Stimulated activated naive CD4-positive, alpha-beta T cell (primary cell): ENCODE measurements at places on chromosomes 1 and 21.

DNA sequence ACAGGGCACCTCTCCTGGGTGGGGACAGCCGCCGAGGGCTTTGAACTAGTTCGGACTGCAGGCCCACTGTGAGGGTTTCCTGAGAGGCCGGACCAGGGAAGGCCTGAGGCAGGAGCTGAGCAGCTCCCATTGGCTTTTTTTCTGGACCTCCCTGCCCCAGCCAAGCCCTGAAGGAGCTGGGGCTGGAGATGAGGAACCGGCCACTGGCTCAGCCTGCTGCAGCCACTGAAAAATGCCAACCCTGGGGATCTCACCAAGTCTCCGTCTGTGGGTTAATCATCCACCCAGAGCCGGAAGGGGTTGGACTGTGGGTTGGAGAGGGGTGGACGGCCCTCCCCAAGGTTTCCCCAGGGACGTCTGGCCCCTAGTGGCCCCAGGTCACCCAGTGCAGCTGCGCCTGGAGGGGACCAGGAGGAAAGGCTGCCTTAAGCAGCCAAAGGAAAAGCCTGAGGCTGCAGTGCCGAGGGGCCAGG, 2.5 kb downstream of the VWA1 start:
- no peak for DNase-seq

DNA sequence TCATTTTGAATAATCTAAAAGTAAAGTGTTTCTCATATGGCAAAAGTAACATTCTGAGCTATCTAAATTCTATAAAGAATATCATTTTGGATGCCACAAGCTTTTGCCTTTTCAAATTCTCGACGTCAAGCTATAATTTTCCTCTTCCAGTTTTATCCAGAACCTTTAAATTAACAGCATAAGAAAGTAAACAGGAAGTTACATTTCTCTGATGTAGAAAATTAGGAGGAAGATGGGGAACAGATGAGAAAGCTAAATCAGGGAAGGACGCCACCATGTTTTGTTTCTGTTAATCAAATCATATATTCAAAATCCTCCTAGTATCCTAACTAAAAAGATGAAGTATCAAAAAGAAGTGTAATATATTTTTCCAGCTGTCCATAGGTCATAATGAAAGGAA, 8.8 kb upstream of the CAMSAP2 start:
- no peak for DNase-seq

DNA sequence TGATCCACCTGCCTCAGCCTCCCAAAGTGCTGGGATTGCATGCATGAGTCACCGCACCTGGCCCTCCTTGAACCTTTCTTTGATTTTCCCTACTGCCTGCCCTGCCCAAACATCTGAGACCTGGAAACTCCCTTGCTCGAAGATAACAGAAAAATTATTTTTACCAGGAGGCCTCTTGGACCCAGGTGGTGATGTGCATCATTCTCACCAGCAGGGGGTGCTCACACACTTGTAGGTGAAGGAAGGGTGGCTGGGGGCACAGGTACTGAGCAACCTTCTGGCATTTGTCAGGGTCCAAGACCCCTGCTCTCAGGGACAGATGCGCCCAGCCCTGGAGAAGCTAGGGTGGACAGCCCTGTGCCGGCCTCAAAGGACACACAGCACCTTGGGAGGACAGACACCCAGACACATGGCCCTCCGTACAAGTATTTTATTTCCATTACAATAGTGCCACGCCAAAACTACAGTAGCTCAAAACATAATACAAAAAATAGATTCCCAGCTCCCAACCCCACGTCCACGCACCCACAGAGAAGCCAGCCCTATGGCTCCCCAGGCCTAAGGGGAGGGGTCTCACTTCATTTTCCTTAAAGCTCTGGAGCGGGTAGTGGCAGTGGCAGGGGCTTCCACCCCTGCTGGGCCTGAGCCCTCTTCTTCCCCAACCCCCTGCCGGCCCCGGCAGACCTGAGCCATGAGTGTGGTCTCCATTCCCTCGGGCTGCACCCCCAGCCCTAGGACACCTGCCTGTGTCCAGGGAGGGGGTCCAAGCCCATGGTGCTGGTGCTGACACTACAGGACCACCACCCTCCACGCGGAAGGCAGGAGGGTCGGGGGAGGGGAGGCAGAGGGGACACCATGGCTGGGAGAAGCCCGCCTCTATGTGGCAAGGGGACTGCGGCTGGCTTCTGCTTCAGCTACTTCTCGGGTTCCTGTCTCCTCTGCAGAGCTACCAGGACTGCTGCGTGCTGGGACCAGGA, 40.4 kb upstream of the EIF4G3 start:
- peak; percentile 39 for DNase-seq

GRCh38 chr1:200415789-200416593, 6.2 kb upstream of the ZNF281 start:
- no peak for DNase-seq

DNA sequence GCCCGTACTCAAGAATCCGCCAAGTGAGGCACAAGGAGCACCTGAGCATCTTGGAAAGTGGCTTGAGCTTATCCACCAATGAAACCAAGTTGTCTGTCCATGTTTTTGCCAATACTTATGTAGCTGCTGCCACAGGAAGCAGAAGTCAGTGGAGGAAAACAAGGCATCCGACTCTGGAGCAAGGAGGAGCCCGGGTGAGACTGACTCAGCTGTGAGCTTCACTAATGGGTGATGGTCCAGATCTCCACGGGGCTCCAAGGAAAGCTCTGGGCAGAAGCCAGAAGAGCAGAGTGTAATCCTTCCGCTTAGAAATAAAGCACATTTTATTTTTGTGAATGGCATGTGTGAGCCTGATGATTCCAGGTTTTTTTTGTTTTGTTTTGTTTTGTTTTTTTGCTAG, 12.3 kb upstream of the SSR2 start:
- DNase-seq: no peak

DNA sequence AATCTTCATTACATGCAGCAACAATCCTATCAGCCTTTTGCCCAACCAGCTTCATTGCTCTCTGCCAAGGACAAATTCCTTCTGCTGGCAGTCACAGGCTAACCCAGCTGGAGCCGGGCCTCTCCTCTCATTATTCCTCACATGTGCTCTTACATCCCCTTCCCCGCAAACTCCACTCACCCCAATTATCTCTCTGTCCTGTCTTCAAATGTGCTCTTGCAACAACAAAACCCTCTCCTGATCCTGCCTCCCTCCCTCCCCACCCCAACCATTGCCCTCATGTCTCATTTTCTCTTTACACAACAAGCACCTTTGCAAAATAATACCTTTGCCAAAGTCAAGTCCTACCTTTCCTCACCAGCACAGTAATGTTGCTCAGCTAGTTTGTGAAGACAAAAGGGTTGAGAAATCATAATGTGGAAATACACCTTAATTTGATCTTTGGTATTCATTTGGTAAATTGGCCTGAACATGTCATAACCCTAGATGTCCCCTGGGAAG, 36.0 kb upstream of the DHCR24 start:
- DNase-seq: no peak

GRCh38 chr1:62823556-62823955, 39.6 kb downstream of the ATG4C start:
- DNase-seq: no peak

- no peak for DNase-seq
These were observed 14.7 kb downstream of the CLSTN1 start for GRCh38 chr1:9809100-9809510.

DNA sequence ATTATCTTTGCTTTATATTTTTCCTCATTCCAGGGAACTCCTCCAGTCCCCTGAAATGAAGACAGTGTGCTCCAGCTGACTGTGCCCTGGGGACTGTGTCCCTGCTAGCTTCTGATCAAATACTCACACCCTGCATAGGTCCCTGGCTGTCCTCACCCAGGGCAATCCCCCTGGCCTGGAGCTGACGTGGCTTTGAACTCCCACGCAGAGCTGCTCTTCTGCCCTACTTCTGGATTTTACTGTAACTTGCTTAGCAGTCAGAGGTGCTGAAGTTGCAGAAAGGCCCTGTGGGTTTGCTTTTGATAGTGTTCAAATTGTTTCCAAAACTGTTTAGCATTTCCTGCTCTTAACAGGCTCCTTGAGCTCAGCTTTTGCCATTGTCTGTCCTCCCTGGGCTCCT, 186.5 kb downstream of the FASLG start:
- no peak for DNase-seq

DNA sequence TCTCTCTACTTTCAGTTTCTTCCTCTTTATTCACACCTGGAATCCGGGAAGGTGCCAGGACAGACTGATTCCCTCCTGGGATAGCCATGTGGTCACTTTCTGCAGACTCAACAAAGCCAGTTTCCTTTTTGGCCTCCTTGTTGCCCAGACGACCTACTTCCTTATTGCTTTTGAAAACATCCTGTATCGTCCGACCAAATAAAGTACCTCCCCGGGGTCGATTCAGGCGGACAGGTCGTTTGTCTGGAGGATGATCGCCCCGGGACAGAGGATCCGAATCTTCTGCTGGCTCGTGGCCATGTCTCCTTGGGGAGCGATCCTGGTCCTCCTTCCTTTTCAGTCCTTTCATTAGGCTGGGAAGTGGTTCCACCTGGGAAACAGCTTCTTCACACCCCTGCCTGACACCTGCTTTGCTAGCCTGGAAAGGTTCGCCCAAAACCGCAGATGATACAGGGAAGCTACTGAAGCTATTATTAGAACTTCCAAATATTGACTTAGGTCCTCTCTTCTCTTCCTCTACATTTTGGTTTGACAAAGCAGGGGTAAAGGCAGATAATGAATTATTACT, 1.2 kb downstream of the MCM3AP start:
- DNase-seq: no peak

DNA sequence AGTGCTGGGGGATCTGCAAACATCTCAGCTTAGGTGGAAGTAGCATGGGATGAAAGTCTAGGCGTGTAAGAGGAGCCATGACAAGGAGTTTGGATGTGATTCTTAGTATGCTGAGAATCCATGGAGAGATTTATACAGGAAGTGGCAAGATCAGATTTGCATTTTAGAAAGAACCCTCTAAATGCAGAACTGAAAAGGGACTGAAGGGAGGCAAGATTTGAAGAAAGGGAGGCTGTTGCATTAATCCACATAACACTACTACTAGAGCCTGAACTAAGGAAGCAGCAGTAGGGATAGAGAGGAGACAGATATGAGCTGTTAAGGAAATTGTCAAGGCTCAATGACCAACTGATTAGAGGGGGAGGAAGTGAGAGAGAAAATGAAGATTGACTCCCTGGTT, 9.8 kb downstream of the C1orf74 start:
- no peak for DNase-seq

GRCh38 chr1:33342041-33342723, 21.3 kb upstream of the A3GALT2 start:
- DNase-seq: no peak

GRCh38 chr1:4760088-4760487, 105.7 kb downstream of the AJAP1 start:
- DNase-seq: no peak

DNA sequence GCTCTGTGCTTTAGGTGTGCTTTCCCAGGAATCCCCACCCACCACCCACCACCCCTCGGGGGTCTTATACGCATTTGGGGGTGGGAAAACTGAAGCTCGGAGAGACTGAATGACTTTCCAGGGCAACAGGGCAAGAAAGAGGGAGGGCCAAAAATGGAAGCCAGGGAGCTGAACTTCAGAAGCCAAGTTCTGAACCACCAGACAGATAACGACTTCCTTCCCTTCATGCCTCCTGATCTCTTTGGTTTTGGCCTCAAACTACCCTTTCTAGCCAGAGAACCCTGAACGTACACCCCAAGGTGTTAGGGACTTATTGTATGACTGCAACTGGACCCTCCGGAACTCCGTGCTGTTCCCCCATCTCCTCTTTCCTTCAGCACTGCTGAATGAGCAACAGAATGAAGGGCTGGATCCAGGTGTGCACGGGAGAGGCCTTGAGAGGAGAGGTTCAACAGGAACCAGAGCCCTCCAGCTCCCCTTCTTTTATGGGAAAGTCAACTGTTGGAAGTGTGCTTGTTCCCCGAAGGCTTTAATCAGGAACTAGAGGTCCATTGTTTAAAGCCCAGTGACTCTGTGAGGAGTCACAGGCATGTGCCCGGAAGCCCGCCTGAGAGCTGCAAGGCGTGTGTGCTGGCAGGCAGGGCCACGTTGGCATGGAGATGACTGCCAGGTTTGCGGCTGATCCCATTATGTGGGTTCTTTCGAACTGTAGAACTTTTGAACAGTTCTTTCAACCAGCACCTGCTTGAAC, 3.1 kb downstream of the BACE2 start:
- DNase-seq: no peak

GRCh38 chr1:18292531-18292930, 184.9 kb downstream of the IGSF21 start:
- DNase-seq: no peak

DNA sequence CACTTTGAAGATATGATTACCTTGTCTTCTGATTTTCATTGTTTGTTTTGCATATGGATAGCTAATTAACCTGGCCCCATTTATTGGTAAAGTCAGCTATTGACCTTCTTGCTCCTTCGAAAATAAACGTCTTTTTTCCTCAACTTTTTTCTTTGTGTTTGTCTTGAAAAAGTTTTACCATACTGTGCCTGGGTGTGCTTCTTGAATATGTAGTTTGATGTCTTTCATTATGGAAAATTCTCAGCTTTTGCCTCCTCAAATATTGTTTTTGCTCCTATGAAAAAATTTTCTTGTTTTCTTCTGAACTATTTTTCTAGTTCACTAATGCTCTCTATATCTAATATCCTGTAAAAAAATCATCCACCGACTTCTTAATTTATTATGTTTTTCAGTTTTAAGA, 25.0 kb downstream of the LHX8 start:
- DNase-seq: no peak

- DNase-seq: no peak
These were observed 793.2 kb downstream of the PLA2G4A start for GRCh38 chr1:187621951-187622350.

DNA sequence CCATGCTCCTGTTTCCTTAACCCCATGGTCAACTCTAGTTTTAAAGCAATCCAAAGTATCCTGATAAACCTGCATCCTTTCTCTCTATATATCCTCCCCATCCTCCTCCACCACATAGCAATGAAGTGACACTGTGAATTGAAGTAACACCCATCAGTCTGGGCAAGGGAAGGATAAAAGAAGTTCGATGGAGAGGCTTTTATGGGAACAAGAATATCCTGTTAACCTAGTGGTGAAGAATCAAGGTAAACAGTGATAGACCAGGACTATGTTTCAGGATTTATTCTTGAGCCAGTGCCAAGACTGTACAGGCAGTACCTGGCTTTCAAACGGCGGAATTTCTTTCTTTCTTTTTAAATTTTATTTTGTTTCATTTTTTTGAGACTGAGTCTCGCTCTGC, 17.6 kb downstream of the RABIF start:
- DNase-seq: no peak

DNA sequence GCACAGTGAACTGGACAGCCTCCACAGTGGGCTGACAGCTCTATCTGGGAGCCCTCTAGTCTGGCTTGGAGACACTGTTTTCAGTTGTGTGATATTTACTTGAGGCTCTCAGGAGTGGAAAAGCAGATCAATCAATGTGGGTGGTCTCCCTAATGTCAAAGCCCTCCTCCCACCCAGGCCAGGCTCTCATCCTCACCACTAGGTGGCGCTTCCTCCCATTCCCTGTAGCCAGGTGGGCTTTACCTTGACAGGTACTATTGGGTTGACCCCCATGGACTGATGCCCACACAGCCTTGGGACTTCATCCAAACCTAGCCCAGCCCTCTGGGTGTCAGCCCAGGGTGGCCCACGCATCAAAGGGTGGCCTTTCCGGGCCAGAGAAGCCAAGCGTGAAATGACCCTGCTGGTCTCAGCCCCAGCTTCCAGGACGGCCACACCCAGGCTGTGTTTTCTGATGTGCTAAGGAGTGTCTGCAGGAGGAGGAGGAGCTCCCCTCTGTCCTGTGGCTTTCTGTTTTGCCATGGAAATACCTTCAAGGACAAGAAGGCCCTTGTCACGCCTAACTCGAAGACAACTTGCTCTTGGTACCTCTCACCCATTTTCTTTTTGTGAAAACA, 54.0 kb downstream of the CLIC6 start:
- DNase-seq: peak; percentile 5
